ENCODE measurements at places on chromosomes 1 and 21.

GRCh38 chr1:60196026-60196425 lies 122.5 kb upstream of the C1orf87 start:
- no peak for DNase-seq

DNA sequence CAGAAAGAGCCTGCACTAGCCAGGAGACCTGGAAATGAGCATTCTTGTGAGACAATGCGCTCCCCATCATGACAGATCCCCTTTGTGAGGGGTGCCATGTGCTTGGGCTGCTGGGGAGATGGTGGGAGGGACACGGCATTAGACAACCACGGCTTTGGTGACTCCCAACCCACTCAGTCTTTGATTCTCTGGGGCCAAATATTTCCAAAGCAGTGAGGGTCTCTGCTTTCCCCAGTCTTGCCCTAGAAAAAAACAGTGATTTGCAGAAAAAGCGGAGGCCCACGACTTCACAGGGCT lies 10.2 kb downstream of the SLC45A3 start:
- DNase-seq = no peak

DNA sequence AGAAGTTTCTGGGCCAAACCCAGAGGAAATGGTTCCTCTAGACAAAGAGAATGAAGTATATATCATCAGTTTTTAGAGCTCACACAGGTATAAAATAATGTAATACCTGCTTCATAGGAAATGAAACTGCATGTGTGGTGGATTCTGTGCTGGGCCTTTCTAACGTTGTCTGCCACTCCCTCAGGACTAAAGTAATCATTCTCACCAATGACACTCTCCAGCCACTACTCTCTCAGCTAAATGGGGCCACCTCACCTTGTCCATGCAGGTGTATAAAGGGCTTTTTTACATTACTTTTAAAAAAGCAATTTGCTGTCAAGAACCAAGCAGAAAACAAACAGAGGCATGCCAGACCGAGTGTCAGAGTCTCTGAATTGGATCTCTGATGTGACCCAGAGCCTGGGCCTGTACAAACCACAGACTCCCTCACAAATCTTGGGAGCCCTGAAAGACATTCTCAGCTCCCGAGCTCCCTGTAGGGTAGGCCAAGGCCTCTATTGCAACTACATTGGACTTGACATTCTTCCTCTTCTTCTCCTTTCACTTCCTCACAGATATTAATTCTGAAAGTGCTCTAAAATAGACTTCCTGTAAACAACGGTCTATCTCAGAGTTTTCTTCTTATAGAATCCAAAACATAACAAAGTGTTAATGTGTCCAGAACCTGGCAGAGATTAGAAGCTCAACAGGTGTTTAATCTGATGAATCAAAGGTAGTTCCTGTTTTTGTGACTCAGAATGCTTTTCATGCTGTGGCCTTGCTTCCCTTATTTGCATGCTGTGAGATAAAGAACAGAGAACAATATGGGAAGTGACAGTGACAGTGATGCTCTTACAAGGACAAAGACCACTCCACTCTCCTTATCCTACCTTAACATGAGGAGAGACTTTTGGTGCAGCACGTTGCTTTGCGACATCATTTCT lies 8.6 kb downstream of the AIM2 start:
- DNase-seq = no peak

- no peak for DNase-seq
These were observed 68.5 kb downstream of the SLC37A1 start for GRCh38 chr21:42581993-42582786.

DNA sequence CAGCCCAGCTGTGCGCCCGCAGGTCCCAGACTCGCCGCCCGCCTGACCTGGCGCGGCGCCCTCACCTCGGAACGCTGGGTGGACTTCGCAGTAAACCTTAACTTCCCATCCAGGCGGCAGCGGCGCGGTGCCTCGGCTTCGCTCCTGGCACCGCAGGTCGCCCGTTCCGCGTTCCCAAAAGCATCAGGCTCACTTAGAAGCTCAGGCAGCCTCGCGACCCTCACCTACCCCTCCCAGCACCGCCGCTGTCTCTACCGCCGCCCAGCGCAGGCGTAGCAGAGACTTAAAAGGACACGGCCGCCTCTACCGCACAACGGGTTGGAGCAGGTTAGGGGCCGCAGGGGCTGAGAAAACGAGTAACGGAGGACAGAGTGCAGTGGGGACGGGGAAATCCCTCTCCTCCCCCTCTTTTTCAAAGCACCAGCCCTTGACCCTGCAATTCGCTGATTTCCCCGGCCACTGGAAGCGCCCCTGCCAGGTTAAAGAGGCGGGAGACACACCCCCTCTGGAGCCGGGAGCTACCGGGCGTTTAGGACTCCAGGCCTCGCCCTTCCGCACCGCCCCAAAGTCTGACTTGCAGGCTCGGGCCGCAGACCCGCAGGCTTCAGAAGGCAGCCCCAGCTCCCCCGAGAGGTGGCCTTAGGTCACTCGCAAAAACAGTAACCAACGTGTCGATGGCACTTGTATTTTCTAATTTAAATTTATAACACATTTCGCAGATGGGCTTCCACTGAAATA lies 328.5 kb downstream of the FAM72C start:
- no peak for DNase-seq

- no peak for DNase-seq
These were observed 2.4 kb downstream of the TUT4 start for GRCh38 chr1:52550447-52550846.

DNA sequence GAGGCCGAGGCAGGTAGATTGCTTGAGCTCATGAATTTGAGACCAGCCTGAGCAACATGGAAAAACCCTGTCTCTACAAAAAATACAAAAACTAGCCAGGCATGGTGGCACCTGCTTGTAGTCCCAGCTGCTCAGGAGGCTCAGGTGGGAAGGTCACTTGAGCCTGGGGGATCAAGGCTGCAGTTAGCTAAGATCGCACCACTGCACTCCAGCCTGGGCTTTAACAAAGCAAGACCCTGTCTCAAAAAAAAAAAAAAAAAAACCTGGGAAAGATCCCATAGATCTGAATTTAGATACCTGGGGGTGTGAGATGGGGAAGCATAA lies 32.9 kb downstream of the NIBAN1 start:
- DNase-seq = no peak

- DNase-seq = no peak
These were observed 2.1 kb downstream of the SLAMF6 start for GRCh38 chr1:160520999-160521398.

DNA sequence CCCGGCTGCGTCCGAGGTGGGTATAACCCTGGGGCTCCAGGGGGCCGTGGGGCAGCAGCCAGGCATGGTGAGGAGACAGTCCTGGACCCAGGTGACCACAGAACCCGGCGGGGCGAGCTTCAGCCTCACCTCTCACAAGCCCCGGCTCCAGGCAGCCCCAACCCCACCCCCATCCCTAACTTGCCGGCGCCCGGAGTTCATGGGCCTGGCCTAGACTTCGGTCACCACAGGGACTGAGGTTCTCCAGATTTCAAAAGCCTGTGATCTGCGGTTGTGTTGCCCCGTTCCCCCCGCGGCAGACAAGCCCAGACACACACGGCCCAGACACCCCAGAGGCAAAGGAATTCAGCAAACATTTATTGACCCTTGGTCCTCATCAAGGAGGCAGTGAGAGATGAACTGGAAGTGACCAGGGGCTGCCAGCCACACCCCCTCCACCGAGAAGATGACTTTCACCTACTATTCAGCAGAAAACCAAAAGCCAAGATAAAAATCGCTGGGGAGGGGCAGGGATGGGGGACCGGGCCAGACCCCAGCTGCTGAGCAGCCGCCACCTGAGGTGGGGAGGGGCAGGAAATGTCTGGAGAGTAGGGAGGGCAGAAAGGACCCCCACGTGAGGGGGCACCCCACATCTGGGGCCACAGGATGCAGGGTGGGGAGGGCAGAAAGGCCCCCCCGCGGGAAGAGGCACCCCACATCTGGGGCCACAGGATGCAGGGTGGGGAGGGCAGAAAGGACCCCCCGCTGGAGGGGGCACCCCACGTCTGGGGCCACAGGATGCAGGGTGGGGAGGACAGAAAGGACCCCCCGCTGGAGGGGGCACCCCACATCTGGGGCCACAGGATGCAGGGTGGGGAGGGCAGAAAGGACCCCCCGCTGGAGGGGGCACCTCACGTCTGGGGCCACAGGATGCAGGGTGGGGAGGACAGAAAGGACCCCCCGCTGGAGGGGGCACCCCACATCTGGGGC lies 3.9 kb downstream of the HES4 start:
- DNase-seq = peak; percentile 21

- no peak for DNase-seq
These were observed 64.5 kb upstream of the PLPPR5 start for GRCh38 chr1:99069146-99069545.

DNA sequence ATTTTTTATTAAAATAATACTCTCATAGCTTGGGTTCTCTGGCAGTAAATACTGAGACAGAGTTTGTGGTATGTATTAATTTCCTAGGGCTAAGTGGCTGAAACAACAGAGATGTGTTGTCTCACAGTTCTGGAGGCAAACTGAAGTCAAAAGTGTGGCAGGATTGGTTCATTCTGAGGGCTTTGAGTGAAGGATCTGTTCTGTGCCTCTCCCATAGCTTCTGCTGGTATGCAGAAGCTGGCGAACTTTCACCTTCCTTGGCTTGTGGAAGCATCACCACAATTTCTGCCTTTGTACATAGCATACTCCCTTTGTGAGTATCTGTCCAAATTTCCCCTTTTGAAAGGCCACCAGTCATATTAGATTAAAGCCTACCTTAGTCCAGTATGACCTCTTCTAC lies 21.0 kb downstream of the RNPC3 start:
- no peak for DNase-seq

GRCh38 chr1:66552287-66552686 lies 18.3 kb downstream of the SGIP1 start:
- no peak for DNase-seq

- no peak for DNase-seq
These were observed 89.3 kb downstream of the PRDM16 start for GRCh38 chr1:3158347-3158746.

DNA sequence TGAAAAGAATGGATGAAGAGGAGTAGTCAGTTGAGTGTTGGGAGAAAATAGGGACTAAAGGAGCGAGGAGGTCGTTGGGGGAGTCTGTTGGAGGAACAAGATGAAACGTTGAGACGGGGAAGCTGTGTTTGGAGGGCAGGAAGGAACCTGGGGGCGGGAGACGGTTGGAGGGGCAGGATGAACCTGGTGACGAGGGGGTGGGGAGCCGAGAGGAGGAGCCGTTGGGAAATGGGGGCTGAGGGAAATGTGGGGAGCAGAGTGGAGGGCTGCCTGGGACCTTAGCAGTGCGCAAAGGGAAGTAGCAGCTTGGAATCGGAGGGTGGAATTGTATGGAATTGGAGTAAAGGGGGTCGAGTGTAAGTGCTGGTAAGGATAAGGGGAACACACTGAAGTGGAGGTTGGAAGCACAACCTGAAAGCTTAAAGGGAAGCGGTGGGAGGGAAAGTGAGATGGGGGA lies 630 bp downstream of the MTF2 start:
- DNase-seq = no peak

- no peak for DNase-seq
These were observed 4.3 kb upstream of the TTC22 start for GRCh38 chr1:54805466-54805865.

DNA sequence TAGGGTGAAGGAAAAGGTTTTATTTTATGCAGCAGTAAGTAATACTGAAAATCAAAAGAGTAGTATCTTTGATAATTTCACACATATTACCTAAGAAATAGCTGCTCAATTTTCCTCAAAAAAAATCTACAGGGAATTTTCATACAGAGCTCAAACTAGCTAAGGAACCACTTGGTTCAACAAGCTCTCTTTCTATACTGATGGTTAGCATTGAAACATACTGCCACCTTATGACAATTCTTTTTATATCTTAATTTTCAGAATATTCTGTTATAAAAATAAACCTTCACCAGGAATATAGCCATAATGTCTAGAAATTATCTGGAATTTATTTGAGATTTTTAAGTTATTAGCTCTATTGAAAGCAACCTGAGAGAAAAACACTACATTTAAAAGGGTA lies 142.1 kb downstream of the DPYD start:
- no peak for DNase-seq

- no peak for DNase-seq
These were observed 13.9 kb upstream of the FYB2 start for GRCh38 chr1:56833088-56833487.

DNA sequence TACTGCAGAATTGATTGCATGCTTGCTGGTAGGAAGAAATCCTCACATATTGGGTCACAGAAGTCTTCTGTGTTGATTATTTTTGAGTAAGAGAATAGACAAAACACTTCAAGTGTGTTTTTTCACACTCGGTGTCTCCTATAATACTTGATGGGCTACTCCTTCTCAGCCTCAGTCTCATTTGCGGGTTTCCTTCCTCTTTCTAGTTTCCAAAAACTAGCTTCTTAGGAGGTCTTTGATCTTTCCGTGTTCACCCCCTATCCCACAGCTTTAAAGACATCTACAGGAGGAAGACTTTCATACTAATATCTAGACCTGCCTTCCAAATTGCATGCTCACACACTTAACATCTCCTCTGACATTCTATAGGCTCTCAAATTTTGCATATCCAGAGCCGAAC lies 40.7 kb upstream of the NTPCR start:
- no peak for DNase-seq

GRCh38 chr1:158810311-158810710 lies 20.8 kb upstream of the MNDA start:
- no peak for DNase-seq

DNA sequence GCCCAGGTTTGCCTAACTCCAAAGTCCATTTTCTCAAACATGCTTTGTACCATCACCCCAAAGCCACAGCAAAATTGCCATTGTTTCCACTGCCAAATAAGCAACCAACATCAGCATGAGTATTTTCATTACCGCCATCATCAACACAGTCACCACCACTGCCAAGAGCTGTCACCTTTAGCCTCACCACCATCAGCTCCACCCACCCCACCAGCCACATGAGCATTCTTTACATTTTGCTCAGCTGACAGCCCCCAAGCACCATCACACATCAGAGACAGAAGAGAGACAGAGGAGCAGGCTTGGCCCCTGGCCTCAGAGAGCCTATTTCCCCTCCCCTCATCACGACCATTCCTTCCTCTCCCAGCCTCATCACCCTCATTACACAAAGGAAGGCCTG lies 42.7 kb downstream of the TAS1R2 start:
- no peak for DNase-seq

DNA sequence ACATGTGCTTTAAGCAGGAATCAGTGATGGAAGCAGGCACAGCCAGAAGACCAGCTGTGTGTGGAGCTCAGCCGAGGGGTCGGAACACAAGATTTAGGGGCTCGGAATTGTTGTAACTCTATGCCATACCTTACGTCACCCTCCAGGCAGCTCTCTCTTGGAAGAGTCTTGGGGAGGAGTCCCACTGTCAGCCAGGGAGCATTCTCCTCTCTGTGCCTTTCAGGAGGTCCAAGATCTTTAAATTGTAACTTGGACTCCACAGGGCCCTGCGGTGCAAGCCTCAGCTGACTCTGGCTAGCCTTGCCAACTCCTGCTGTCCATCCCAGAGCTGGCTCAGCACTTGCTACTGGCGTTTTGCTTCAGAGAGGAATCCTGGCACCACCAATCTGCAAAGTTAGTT lies 26.4 kb upstream of the ROR1 start:
- peak; percentile 56 for DNase-seq

DNA sequence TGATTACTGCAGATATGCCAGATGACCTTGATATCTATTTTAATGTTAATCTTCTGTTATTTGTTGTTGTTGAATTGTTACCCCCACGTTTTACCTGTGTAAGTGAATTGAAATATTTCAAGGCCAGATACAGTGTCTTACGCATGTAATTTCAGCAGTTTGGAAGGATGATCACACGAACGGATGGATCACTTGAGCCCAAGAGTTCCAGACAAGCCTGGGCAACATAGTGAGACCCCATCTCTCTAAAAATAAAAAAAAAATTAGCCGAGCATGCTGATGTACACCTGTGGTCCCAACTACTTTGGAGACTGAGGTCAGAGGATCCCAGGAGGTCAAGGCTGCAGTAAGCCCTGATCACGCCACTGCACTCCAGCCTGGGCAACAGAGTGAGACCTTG lies 32.2 kb downstream of the SDCCAG8 start:
- no peak for DNase-seq

GRCh38 chr1:109894823-109895719 lies 15.6 kb upstream of the CSF1 start:
- DNase-seq = no peak
